ENCODE measurements at places on chromosomes 2 and 18. TPM values are rescaled to one million over a fixed set of nuclear protein-coding genes. Genes with fewer than 3 reads are reported as not detected.
A peak's percentile ranks its signal among the peaks of the same experiment; 100 is the strongest.

- H3K27ac ChIP-seq, result no peak overlapping the region
- H3K4me1 ChIP-seq, result no peaks in the 10 kb centered on the region
- no peaks in the 10 kb centered on the region for H3K27me3 ChIP-seq
- DNase-seq, result no peak
These were observed 226.6 kb downstream of the MEIS1 start for GRCh38 chr2:66661253-66662173.

EN1 gene
- not detected for total RNA-seq

DNA sequence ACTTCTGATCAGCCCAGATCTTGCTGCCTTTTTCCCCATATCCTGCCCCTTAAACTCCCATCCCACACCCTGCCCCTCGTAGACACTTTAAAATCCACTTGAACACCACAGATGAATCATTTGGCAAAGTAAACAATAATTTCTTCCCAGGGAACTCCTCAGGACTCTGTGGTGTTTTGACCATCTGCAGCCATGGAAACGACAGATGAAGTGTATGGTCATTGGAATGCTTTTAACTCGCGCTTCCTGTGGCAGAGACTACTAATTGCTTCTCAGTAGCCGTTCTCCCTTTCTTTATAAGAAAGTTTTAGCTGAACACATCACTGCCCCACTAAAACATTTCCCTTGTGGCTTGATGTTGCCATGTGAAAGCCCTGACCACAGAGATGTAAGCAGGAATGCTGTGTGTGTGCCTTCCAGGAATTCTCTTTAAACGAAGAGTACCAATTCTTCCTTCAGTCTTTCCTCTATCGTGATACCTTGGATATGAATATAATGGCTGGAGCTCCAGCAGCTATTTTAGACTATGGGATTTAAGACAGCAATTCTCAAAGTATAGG, 92.7 kb upstream of the PARD3B start:
- DNase-seq, result peak; percentile 43
- no peaks in the 10 kb centered on the region for H3K27me3 ChIP-seq
- no peaks in the 10 kb centered on the region for H3K4me1 ChIP-seq
- H3K36me3 ChIP-seq, result no peaks in the 10 kb centered on the region

- H3K4me1 ChIP-seq, result peaks cover 2% of the 10 kb centered on the region
- no peak overlapping the region for H3K27ac ChIP-seq
- no peaks in the 10 kb centered on the region for H3K36me3 ChIP-seq
- no peaks in the 10 kb centered on the region for H3K27me3 ChIP-seq
These were observed 49.6 kb downstream of the SPIRE1 start for GRCh38 chr18:12608301-12608700.

GRCh38 chr2:20352581-20353216, 2.1 kb upstream of the PUM2 start:
- no peak overlapping the region for H3K4me3 ChIP-seq
- peaks cover 7% of the 10 kb centered on the region for H3K36me3 ChIP-seq
- DNase-seq, result no peak
- no peak overlapping the region for H3K27ac ChIP-seq

FAM124B gene
- total RNA-seq, result 0.83 TPM

DNA sequence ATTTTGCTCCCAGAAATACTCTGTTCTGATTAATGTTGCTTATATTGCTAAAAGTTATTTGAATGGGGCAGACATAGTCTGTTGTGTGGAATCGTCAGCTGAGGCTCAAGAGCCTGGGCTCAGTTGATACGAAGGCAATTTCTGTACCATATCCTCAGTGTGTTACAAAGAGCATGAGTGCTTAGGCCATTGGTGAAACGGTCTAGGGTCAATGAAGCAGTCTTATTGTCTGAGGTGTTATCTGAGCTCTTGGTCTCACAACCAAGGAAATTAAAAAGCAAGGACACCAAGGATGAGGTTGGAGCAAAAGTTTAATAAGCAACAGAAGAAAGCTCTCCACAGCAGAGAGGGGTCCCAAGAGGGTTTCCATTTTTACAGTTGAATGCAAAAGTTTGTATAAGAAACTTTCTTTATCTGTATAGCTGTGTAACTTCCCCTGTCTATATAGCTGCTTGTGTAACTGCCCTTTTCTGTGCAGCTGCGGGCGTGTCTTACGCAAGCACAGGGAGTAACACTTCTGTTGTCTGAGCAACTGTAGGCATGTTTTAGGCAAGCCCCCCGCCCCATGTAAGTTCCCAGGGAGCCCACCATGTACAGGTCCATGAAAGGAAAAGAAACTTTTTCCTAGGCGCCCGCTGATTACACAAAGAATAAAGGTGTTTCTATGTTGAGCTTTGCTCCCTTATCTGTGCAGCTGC, 40.6 kb upstream of the DSC1 start:
- no peaks in the 10 kb centered on the region for H3K27me3 ChIP-seq
- H3K4me3 ChIP-seq, result no peak overlapping the region
- DNase-seq, result no peak
- H3K4me1 ChIP-seq, result peaks cover 5% of the 10 kb centered on the region
- no peak overlapping the region for H3K27ac ChIP-seq

GRCh38 chr2:137172162-137172561, 406.8 kb downstream of the THSD7B start:
- H3K4me3 ChIP-seq, result no peak overlapping the region
- H3K27me3 ChIP-seq, result no peaks in the 10 kb centered on the region
- H3K27ac ChIP-seq, result no peak overlapping the region
- no peak for DNase-seq

GRCh38 chr2:146370826-146371225, 1474.0 kb upstream of the ACVR2A start:
- peaks cover 11% of the 10 kb centered on the region for H3K36me3 ChIP-seq
- H3K4me3 ChIP-seq, result no peak overlapping the region
- H3K27ac ChIP-seq, result no peak overlapping the region
- H3K4me1 ChIP-seq, result no peaks in the 10 kb centered on the region
- DNase-seq, result no peak

GRCh38 chr18:10011751-10012150, 97.9 kb downstream of the VAPA start:
- no peaks in the 10 kb centered on the region for H3K4me1 ChIP-seq
- H3K27ac ChIP-seq, result no peak overlapping the region
- no peaks in the 10 kb centered on the region for H3K27me3 ChIP-seq
- H3K36me3 ChIP-seq, result no peaks in the 10 kb centered on the region
- no peak for DNase-seq

BAZ2B gene
- 54.9 TPM for total RNA-seq

- no peaks in the 10 kb centered on the region for H3K27me3 ChIP-seq
- no peaks in the 10 kb centered on the region for H3K36me3 ChIP-seq
- H3K4me1 ChIP-seq, result no peaks in the 10 kb centered on the region
- no peak overlapping the region for H3K4me3 ChIP-seq
- no peak overlapping the region for H3K27ac ChIP-seq
These were observed 421.3 kb downstream of the NYAP2 start for GRCh38 chr2:225820826-225821225.

GRCh38 chr2:51516667-51517066, 484.7 kb upstream of the NRXN1 start:
- H3K27ac ChIP-seq, result no peak overlapping the region
- no peaks in the 10 kb centered on the region for H3K36me3 ChIP-seq
- DNase-seq, result no peak
- H3K4me3 ChIP-seq, result no peak overlapping the region

DNA sequence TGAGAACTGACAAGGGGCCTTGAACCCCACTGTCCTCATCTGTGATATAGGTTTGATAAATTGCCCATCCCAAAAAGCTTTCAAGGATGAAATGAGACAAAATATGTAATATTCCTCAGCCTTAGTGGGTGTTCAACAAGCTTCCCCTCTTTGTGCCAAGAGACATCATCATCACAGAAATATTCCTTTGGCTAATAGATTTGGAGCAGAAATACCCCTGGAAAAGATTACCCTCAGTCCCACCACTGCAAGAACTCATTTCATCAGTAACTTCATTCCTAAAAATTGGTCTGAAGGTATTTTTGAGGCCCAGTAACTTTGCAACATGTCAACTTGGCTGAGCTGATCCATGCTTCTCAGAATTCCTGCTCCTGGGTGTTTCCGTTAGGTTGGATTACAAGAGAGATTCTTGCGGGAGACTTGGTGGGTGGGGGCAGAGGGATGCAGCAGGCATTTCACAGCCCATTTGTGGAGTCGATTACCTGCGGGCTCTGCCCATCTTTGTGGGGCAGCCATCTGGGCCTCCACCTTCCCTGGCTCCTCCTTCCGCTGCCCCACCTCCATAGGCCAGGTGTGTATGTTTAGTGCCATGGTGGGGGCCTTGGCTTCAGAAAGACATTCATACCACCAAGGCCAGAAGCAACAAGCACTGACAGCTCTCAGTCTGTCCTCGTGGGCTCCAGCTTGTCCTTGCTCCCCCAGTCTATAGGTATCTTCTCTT, 263.9 kb downstream of the GLI2 start:
- peak; percentile 22 for DNase-seq
- no peak overlapping the region for H3K4me3 ChIP-seq
- H3K27ac ChIP-seq, result no peak overlapping the region
- H3K4me1 ChIP-seq, result peaks cover 11% of the 10 kb centered on the region

KCNS3 gene
- 7.2 TPM for total RNA-seq

DNA sequence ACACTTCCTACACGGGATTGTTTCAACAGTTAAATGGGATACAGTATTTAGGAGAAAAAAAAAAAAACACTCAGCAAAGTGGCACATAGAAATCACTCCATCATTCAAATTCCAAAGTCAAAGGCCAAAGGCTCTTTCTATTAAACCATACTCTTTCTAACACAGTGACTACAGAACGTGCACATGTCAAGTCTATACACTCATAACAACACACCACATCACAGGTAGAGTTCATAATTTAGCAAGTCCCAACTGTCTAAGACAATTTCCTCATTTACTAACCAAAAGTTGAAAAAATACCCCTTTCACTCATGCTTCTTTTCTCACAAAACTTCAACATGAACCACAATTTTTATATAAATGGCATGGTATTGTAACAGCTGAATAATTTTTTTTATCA, 70.8 kb downstream of the MBOAT2 start:
- H3K27me3 ChIP-seq, result no peaks in the 10 kb centered on the region
- H3K4me1 ChIP-seq, result no peaks in the 10 kb centered on the region
- H3K27ac ChIP-seq, result no peak overlapping the region
- peaks cover 4% of the 10 kb centered on the region for H3K36me3 ChIP-seq

GRCh38 chr2:239814861-239815601, 210.1 kb downstream of the NDUFA10 start:
- no peak overlapping the region for H3K4me3 ChIP-seq
- H3K27ac ChIP-seq, result no peak overlapping the region
- no peaks in the 10 kb centered on the region for H3K36me3 ChIP-seq
- DNase-seq, result no peak
- no peaks in the 10 kb centered on the region for H3K27me3 ChIP-seq
- H3K4me1 ChIP-seq, result no peaks in the 10 kb centered on the region

LYPD1 gene
- 10.6 TPM for total RNA-seq

C2orf81 gene
- total RNA-seq, result 2.4 TPM

- no peaks in the 10 kb centered on the region for H3K36me3 ChIP-seq
- no peak for DNase-seq
- no peak overlapping the region for H3K4me3 ChIP-seq
- peaks cover 99% of the 10 kb centered on the region for H3K27me3 ChIP-seq
- no peak overlapping the region for H3K27ac ChIP-seq
These were observed 1.8 kb upstream of the HOXD4 start for GRCh38 chr2:176149481-176149938.

ELOA2 gene
- not detected for total RNA-seq

All from H9 (cell line).